ENCODE measurements at places on chromosomes 3 and 15. TPM values are rescaled to one million over a fixed set of nuclear protein-coding genes. Genes with fewer than 3 reads are reported as not detected.

DNA sequence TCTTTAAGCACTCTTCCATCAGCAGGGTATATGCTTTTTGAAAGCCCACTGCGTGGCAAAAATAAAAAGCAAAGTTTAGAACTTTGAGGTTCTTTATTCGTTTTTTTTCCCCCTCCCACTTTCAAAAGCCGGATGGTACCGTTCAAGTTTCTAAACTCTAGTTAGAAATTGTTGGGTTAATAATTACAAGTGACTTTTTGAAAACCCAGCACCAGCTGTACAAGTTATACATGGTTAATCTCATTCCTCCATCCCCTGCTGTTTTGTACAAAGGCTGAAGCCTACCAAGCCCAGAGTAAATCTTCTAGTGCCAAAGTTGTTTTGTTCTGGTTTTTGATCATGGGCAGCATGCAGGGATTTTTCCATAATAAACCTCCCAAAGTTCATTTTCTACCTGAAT lies 48.6 kb downstream of the WDR72 start:
- H3K4me3 ChIP-seq = no peak overlapping the region
- H3K4me1 ChIP-seq = no peaks in the 10 kb centered on the region
- H3K27ac ChIP-seq = no peak overlapping the region
- peaks cover 69% of the 10 kb centered on the region for H3K27me3 ChIP-seq
- no peaks in the 10 kb centered on the region for H3K36me3 ChIP-seq

- H3K4me1 ChIP-seq = peaks cover 39% of the 10 kb centered on the region
- DNase-seq = peak; percentile 82
- H3K36me3 ChIP-seq = peaks cover 62% of the 10 kb centered on the region
- H3K27ac ChIP-seq = no peak overlapping the region
- H3K27me3 ChIP-seq = no peaks in the 10 kb centered on the region
These were observed 72.4 kb downstream of the TBC1D2B start for GRCh38 chr15:78004919-78005634.

GRCh38 chr3:187042346-187042745 lies 97.0 kb downstream of the RPL39L start:
- peaks cover 5% of the 10 kb centered on the region for H3K36me3 ChIP-seq
- no peak overlapping the region for H3K4me3 ChIP-seq
- H3K4me1 ChIP-seq = peaks cover 9% of the 10 kb centered on the region
- no peaks in the 10 kb centered on the region for H3K27me3 ChIP-seq

GRCh38 chr3:196694941-196695848 lies 16.9 kb downstream of the CEP19 start:
- H3K4me3 ChIP-seq = no peak overlapping the region
- DNase-seq = no peak
- no peaks in the 10 kb centered on the region for H3K27me3 ChIP-seq
- no peak overlapping the region for H3K27ac ChIP-seq

DNA sequence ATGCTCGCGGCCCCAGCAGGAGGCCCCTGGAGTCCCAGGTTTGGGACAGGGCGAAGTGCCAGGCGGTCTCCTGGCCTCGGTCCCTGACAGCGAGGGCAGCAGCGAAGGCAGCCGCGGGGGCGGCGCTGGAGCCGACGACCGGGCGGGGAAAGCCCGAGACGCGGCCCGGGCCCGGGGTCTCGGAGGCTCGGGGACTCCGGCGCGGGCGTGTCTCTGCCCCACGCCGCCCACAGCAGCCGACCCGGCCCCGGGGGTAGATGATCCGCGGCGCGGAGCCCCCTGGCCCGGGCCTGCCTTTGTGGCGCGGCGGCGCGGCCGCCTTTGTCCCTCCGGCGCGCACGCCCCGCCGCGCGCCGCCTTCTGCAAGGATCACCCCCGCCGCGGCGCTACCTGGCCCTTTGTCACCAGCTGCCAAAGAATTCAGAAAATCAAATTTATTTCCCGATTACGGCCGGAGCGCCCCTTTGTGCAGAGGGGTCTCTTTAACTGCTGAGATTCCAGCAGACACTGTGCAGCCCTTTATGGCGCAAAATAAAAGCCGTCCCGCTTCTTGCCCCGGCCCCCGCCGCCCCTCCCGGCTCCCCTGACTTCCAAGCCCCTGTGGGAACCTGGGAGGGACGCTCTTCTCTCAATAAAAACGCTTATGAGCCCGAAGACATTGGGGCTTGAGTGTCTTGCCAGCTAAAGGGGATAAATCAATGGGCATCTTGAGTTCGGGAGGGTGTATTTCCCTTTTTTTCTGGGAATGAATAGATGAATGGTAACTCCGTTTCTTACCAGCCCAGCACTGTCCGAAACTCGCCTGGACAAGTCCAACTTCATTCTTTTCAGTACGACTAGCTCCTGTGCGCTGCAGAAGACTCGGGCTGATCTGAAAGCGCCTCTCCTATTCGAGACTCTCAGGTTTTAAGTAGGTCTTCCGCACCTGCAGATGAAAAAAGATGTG lies 68.4 kb downstream of the HES1 start:
- peaks cover 2% of the 10 kb centered on the region for H3K27me3 ChIP-seq
- DNase-seq = no peak
- H3K36me3 ChIP-seq = no peaks in the 10 kb centered on the region
- H3K4me3 ChIP-seq = peak overlapping the region; percentile 51
- H3K4me1 ChIP-seq = no peaks in the 10 kb centered on the region

GRCh38 chr3:172138193-172138537 lies 98.8 kb downstream of the FNDC3B start:
- H3K36me3 ChIP-seq = peaks cover 38% of the 10 kb centered on the region
- H3K4me1 ChIP-seq = peaks cover 52% of the 10 kb centered on the region
- DNase-seq = no peak
- H3K27ac ChIP-seq = peak overlapping the region; percentile 66
- H3K27me3 ChIP-seq = no peaks in the 10 kb centered on the region
- H3K4me3 ChIP-seq = no peak overlapping the region

GRCh38 chr15:59154243-59154642 lies 49.3 kb downstream of the CCNB2 start:
- no peaks in the 10 kb centered on the region for H3K4me1 ChIP-seq
- no peak overlapping the region for H3K4me3 ChIP-seq
- H3K27me3 ChIP-seq = no peaks in the 10 kb centered on the region
- DNase-seq = no peak

DNA sequence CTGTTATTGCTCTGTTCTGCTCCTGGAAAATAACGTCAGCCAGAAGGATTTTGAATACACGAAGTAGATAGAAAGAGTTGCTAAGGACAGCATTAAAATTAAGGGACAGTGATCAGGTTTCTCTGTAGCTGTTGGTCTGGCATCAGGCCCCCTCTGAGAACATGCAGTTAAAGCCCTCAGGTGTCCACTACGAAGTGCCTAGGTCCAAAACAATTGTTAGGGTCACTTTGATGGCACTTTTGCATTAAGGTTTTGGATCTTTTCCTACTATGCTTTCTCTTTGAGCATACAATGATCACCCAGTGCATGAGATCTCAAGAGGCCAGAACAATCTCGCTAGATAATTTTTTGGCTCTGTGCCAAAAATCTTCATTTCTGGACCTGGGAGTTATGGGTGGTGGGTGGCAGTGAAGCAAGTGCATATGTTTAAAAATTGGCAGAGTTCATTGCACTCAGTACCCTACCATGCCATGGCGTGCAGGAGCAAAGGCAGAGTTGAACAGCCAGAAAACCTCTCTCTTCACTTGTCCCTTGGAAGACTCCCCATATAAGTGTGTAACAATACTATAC lies 797.6 kb downstream of the ROBO2 start:
- no peak overlapping the region for H3K4me3 ChIP-seq
- H3K27ac ChIP-seq = no peak overlapping the region
- H3K4me1 ChIP-seq = no peaks in the 10 kb centered on the region
- H3K36me3 ChIP-seq = no peaks in the 10 kb centered on the region
- no peaks in the 10 kb centered on the region for H3K27me3 ChIP-seq

- H3K4me1 ChIP-seq = peaks cover 14% of the 10 kb centered on the region
These were observed 587 bp downstream of the NPHP3 start for GRCh38 chr3:132721479-132722164.

DNA sequence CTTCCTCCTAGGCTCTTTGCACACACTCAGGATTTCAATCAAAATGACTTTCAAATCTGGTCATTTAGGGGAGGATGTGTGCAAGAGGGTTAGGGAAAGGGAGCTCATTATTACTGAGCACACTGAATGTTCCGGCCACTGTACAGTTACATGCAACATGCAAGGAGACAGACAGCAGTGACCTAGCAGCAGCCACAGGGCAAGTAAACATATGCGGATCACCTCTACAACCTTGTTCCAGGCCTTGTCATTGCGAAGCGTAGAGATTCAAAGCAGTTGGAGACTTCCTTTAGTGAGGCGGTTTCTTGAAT lies 837.6 kb downstream of the AGBL1 start:
- no peaks in the 10 kb centered on the region for H3K36me3 ChIP-seq
- no peaks in the 10 kb centered on the region for H3K27me3 ChIP-seq
- no peak for DNase-seq
- H3K4me1 ChIP-seq = no peaks in the 10 kb centered on the region

DNA sequence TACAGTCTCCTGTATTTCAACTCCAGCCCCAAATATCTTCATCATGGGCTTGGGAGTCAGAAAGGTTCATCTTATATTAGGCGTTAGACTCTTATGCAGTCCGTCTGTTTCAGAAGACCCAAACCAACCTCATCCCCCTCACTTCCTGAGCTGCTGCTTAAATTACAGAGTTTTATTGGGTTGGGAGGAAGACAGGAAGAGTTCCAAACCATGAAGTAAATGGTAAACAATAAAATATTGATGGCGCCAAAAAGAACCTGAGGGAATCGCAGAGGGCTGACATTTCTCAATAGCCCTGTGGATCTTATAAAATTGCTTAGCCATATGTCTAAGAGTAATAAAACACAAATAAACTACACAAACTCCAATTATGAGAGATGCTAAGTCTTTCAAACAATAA lies 116.9 kb upstream of the C3orf80 start:
- no peak for DNase-seq
- no peak overlapping the region for H3K4me3 ChIP-seq
- no peaks in the 10 kb centered on the region for H3K4me1 ChIP-seq
- H3K27ac ChIP-seq = no peak overlapping the region
- H3K27me3 ChIP-seq = no peaks in the 10 kb centered on the region

GRCh38 chr15:59632714-59633113 lies 21.1 kb downstream of the GCNT3 start:
- H3K27ac ChIP-seq = no peak overlapping the region
- peaks cover 16% of the 10 kb centered on the region for H3K36me3 ChIP-seq
- no peaks in the 10 kb centered on the region for H3K27me3 ChIP-seq

DNA sequence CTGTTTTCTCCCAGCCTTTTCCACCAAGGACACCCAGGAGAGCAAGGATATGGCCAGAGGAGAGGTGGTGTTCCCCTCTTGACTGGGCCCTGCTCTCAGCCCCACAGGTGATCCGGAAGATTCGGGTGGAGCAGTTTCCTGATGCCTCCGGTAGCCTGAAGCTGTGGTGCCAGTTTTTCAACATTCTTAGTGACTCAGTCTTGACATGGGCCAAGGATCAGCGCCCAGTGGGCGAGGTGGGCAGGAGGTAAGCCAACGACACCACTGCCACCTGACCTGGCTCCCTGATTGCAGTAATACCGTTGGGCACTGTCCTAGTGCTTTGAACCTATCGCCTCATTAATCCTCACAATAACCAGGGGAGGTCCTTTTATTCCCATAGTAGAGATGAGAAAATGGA lies 25.3 kb upstream of the SLC28A1 start:
- no peaks in the 10 kb centered on the region for H3K27me3 ChIP-seq
- H3K36me3 ChIP-seq = no peaks in the 10 kb centered on the region
- H3K4me3 ChIP-seq = no peak overlapping the region
- no peak overlapping the region for H3K27ac ChIP-seq
- no peaks in the 10 kb centered on the region for H3K4me1 ChIP-seq

- H3K4me1 ChIP-seq = no peaks in the 10 kb centered on the region
- no peak overlapping the region for H3K4me3 ChIP-seq
- no peak for DNase-seq
These were observed 18.7 kb upstream of the ZXDC start for GRCh38 chr3:126494204-126494969.

DNA sequence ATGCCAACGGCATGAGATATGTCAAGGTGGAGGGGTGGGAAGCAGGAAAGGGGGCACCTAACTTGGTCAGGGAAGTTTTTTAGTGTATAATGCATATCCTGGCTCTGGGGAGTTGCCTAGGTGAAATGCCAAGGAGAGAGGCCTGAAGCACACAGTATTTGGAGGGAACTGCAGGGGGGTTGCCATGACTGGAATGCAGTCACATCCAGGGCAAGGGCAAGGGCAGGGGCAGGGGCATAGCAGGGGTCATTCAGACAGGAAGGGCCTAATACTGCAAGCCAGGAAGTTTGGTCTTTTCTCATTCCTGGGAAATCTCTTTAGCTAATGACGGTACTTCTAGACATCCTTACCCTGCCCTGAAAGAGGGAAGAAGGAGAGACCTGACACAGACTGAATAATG lies 60.5 kb downstream of the MYRIP start:
- H3K4me3 ChIP-seq = no peak overlapping the region
- no peaks in the 10 kb centered on the region for H3K36me3 ChIP-seq
- H3K4me1 ChIP-seq = no peaks in the 10 kb centered on the region
- H3K27ac ChIP-seq = no peak overlapping the region
- H3K27me3 ChIP-seq = no peaks in the 10 kb centered on the region
- DNase-seq = no peak

- no peaks in the 10 kb centered on the region for H3K36me3 ChIP-seq
- no peak overlapping the region for H3K4me3 ChIP-seq
- H3K27ac ChIP-seq = no peak overlapping the region
- no peak for DNase-seq
These were observed 102.8 kb downstream of the CHSY1 start for GRCh38 chr15:101148881-101149664.

- H3K36me3 ChIP-seq = no peaks in the 10 kb centered on the region
- no peak overlapping the region for H3K4me3 ChIP-seq
- no peaks in the 10 kb centered on the region for H3K4me1 ChIP-seq
- H3K27ac ChIP-seq = no peak overlapping the region
- no peaks in the 10 kb centered on the region for H3K27me3 ChIP-seq
- DNase-seq = no peak
These were observed 888.8 kb downstream of the OTOL1 start for GRCh38 chr3:162385387-162385786.

- H3K27me3 ChIP-seq = peaks cover 41% of the 10 kb centered on the region
- H3K27ac ChIP-seq = no peak overlapping the region
- no peak overlapping the region for H3K4me3 ChIP-seq
- H3K36me3 ChIP-seq = no peaks in the 10 kb centered on the region
- H3K4me1 ChIP-seq = no peaks in the 10 kb centered on the region
These were observed 82.1 kb upstream of the ONECUT1 start for GRCh38 chr15:52872036-52872818.

GRCh38 chr3:49702672-49703071 lies 13.3 kb downstream of the RNF123 start:
- DNase-seq = no peak
- H3K36me3 ChIP-seq = no peaks in the 10 kb centered on the region
- H3K27me3 ChIP-seq = no peaks in the 10 kb centered on the region
- H3K4me3 ChIP-seq = no peak overlapping the region
- H3K27ac ChIP-seq = no peak overlapping the region

DNA sequence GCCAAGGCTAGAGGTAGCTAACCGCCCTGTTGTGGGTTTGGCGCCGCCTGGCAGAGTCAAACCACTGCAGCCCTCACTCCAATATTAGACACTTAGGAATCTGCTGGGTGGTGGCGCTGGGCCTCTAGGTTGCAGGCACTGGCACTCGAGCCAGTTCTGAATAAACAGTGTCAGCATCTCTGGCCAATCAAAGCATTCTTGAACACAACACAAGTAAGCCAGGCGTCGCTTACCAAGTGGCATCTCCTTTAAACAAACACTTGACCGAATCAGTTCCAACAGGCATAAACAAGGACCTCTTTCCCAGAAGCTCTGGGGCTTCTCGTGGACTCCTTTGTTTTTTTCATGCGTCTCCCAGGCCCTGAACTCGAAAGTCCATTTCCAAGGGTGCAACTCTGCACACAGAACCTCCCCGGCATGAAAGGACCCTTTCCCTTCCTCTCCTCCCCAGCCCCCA lies 82.3 kb downstream of the LRIG1 start:
- DNase-seq = no peak
- peaks cover 5% of the 10 kb centered on the region for H3K4me1 ChIP-seq

The NPAP1 gene
- not detected for total RNA-seq

The NECTIN3 gene
- total RNA-seq = 25.6 TPM

The MAP1A gene
- total RNA-seq = 0.09 TPM

The LNP1 gene
- total RNA-seq = 1.2 TPM

The CYP1A2 gene
- not detected for total RNA-seq

The ZDHHC19 gene
- not detected for total RNA-seq

The DAG1 gene
- total RNA-seq = 49.9 TPM
